ENCODE measurements at places on chromosomes 7 and 10.

- peak; percentile 59 for DNase-seq
These were observed 67.9 kb upstream of the PRKCQ start for GRCh38 chr10:6647811-6648526.

DNA sequence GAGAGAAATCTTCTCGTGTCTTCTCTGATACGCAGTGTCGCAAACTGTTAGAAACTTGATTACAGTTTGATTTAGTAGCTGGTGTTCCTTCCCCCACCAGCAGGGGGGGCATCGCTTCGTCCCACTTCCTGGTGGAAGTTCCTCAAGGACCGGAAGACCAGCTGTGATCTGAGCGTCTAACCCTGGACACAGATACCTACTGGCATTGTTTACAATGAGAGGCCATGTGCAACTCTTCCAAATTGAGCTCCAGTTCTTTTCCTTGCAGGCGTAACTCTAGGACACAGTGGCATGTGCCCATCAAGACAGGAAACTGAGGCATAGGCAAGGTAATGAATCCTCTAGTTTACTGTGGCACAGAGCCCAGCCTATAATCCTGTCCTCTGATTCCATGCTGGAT is 219.0 kb downstream of the CCDC3 start:
- peak; percentile 7 for DNase-seq

DNA sequence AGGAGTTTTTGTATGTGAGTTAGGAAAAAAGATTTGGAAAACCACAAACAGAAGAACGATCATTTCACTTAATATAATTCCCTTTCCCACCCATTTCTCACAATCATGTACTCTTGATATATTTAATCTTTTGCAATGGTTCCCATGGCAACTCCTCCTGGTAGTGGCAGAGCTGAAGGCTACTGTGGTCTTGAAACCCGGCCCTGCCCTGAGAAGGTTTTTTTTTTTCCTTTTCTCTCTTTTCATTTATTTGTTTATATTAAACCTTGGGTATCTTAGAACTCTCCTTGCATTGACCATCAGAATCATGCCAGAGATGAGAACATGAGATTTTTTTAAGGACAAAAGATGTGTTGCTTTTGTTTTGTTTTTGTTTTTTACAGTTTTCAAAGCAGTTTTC is 566.1 kb upstream of the NRP1 start:
- DNase-seq, result no peak

GRCh38 chr7:33645104-33645503 is 260.2 kb upstream of the BMPER start:
- no peak for DNase-seq

DNA sequence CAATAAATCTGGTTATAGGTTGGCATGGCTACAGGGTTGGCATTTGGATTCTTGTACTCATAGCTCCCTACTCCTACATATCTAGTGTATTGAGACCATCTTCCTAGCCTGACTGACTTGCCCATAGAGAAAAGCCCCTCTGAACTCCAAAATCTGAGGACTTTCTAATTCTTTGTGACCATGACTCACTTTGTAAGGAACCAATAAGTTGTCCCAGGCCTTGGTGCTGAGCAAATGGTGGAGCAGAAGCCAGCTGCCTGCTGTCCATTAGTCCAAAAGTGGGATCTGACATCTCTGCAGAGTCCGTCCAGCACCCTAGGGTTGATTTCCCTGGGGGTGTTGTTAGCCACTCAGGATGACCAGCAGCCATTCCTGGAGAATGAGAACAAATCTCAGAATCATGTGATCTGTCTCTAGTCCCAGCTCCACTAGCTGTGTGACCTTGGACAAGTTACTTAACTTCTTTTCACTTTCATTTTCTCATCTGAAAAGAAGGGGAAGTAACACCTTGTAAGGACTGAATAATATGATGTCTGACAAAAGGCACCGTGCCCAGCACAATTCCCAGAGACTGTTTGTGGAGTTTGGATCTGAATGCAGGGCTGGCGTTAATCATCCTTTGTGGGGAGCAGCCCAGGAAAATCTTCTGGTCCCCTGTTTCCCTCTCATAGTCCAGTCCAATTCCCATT is 44.1 kb downstream of the MTURN start:
- DNase-seq, result no peak

GRCh38 chr7:4266270-4267040 is 415.6 kb upstream of the FOXK1 start:
- no peak for DNase-seq

GRCh38 chr7:2224491-2224928 is 8.2 kb downstream of the MAD1L1 start:
- no peak for DNase-seq

- no peak for DNase-seq
These were observed 887 bp downstream of the COL13A1 start for GRCh38 chr10:69802424-69803161.

- peak; percentile 8 for DNase-seq
These were observed 46.6 kb downstream of the CCSER2 start for GRCh38 chr10:84375011-84375410.

- no peak for DNase-seq
These were observed 236.3 kb upstream of the HABP2 start for GRCh38 chr10:113316506-113316905.

DNA sequence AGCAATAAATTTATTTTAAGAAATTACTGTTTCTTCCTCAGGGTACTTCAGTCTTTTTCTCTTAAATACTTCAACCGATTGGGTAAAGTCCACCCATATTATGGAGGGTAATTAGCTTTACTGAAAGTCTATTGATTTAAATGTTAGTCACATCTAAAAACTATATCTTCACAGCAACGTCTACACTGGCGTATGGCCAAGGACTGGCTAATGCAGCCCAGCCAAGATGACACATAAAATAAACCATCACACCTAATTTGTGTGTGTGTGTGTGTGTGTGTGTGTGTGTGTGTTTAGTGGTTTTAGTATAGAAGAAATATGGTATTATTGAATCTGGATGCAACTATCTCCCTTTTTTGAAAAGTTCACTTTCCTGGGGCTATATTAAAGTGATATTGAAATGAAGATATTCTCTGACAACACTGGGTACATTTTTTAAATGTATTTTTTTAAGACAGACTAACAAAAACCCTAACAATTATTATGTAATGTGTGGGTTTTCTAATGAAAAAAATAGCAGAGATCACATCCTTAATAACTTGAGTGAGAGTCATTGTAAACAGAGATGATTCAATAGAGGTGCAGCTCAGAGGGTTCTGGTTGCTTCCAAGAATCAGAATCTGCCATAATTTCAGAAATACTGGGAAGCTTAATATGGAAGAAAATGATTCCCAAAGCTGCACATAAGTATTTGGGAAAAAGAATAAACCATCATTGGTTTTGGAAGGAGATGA is 584.2 kb upstream of the MBL2 start:
- DNase-seq, result no peak

- no peak for DNase-seq
These were observed 498 bp upstream of the C10orf53 start for GRCh38 chr10:49678827-49679479.

GRCh38 chr7:99791021-99791420 is 7.0 kb upstream of the CYP3A4 start:
- DNase-seq, result no peak

- no peak for DNase-seq
These were observed 106.0 kb downstream of the CXCL12 start for GRCh38 chr10:44278837-44279324.

DNA sequence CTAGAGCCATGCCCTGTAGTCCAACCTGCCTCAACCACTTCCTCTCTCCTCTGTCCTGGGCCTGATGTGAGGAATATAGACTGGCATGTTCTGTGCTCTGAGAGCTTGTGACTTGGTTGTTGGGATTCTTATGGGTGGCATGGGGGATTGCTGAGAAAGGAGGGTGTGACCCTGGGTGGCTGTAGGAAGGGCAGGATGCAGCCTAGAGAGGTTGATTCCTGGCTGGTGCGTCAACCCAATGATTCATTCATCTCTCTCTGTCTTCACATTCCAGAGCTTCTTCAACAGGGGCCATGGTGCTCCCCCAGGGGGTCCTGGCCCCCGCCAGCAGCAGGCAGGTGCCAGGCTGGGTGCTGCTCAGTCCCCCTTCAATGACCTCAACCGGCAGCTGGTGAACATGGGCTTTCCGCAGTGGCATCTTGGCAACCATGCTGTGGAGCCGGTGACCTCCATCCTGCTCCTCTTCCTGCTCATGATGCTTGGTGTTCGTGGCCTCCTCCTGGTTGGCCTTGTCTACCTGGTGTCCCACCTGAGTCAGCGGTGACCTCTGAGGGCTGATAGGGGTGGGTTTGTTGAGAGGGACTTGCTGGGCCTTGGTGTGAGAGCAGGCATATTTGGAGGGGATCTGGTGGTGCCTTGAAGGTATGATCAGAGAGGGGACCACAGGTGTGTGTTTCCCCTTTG is 2.6 kb downstream of the FAM241B start:
- no peak for DNase-seq

- DNase-seq, result no peak
These were observed 953.3 kb downstream of the XPNPEP1 start for GRCh38 chr10:108970016-108970415.

DNA sequence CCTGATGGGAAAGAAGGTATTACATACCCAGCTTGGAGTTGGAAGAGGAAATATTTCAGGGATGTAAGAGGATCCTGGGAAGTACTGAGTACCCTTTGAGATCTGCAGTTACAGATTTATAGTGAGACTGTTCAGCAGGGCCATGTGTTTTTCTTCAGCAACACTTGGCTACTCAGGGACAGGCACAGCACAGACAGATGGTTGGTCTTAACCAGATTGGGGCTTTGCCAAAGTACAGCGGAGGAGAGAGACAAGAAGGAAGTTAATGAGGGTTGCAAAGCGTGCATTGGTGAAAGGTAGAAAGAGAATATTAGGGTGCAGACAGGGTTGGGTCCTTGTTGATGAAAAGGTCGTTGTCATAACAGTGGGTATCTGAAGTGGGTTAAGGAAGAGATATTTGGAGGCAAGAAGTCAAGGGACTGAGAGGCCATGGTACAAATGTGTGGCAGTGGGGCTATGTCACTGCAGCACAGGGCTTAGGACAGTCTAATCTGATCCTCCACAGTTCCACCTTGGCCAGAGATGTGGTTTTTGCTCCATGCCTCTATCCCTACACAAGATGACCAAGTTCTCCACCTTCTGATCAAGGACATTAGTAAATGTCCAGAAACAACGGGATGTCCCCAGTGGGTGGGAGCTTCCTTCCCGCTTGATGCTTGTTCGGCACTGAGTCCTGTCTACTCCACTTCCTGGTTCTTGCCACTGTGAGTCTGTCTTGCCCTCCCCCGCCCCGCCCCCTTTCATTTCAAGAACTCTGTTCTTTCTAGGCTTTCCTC is 18.9 kb upstream of the DNAJC1 start:
- DNase-seq, result peak; percentile 51

DNA sequence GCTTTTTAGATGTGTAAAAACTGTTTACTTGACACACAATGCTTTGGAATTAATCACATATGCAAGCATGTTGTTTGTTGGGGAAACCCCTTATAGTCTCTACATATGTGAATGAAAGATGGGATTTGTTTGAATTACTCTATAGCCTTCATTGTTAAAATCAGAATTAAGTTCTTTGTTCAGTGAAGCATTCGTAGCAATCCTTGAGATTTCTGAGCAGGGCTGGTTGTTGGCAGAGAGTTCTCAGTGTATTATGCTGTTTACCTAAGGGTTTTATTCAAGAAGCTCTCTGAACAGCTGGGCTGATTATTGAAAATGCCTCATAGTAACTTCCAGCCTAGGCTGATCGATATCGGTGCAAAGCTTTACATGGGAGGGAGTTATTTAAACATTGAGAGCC is 190.9 kb downstream of the VTI1A start:
- DNase-seq, result no peak

GRCh38 chr10:37638569-37638968 is 218.8 kb downstream of the ZNF248 start:
- no peak for DNase-seq

GRCh38 chr10:91464500-91464899 is 54.4 kb downstream of the HECTD2 start:
- no peak for DNase-seq

- no peak for DNase-seq
These were observed 185.7 kb upstream of the FZD8 start for GRCh38 chr10:35827783-35828182.

DNA sequence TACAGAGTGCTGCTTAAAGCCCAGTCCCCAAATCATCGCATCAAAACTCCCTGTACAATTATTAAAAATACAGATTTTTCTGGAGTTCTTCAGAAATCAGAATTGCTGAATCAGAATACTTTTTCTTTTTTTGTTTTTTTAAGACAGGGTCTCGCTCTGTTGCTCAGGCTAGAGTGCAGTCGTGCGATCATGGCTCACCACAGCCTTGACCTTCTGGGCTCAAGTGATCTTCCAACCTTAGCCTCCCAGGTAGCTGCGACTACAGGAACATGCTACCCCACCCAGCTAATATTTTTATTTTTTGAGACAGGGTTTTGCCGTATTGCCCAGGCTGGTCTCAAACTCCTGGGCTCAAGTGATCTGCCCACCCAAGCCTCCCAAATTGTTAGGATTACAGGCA is 3.9 kb downstream of the BBIP1 start:
- DNase-seq, result no peak

DNA sequence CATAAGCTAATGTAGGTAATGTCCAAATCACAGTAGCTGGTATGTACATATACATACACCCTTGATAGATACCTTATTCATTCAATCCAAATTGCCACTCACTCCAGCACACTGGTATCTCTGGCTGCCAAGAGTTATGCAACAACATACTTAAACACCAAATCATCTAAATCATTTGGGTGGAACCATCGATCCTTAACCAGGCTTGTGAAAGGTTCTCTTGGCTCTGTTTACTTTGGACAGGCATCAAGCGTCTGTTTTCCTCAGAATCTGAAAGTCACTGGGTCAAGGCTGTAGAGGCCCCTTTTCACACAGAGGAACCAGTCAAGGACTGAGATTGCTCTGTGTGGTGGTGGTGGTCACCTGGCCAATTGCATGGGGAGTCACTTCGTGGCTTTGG is 24.6 kb downstream of the JAZF1 start:
- DNase-seq, result no peak

GRCh38 chr7:148838905-148839304 is 45.2 kb downstream of the EZH2 start:
- DNase-seq, result peak; percentile 44

- no peak for DNase-seq
These were observed 42.2 kb downstream of the PCDH15 start for GRCh38 chr10:54758791-54759190.

GRCh38 chr7:137626469-137627067 is 220.2 kb downstream of the DGKI start:
- peak; percentile 17 for DNase-seq

DNA sequence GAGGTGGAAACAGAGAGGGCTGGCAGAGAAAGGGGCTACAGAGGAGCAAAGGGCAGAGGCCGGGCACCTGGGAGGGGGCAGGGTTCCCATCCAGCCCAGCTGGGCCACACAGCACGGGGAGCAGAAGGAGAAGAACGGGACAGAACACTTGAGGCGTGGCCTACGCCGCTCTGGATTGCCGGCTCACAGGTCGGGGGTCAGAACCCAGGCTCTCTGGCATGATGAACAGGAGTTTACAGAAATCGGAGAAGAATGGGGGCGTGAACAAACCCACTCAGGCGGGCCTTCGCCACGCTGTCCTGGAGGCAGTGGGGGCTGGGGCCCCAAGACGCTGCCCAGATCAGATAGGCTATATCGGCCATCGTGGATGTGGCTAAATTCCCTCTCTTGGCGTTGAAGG is 362.2 kb upstream of the SHH start:
- no peak for DNase-seq

- DNase-seq, result no peak
These were observed 35.0 kb downstream of the CNNM1 start for GRCh38 chr10:99364125-99364524.

All from CD4-positive, alpha-beta T cell treated with Interleukin-1 beta for 1 hour (primary cell).